ENCODE measurements at places on chromosomes 5 and 9.
A peak's percentile ranks its signal among the peaks of the same experiment; 100 is the strongest.

- DNase-seq = no peak
These were observed 1.7 kb downstream of the LCN6 start for GRCh38 chr9:136746621-136747020.

GRCh38 chr5:151328734-151329133 is 18.6 kb downstream of the SLC36A2 start:
- DNase-seq = no peak

DNA sequence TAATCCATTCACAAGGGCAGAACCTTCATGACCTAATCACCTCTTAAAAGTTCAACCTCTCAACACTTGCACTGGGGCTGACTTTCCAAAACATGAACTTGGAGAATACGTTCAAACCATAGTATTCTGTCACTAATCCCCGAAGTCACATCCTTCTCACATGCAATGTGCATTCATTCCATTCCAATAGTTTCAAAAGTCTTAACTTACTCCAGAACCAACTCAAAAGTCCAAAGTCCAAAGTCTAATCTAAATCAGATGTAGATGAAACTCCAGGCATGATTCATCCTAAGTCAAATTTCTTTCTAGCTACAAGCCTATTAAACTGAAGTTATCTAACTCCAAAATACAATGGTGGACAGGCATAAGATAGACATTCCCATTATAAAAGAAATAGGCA is 21.7 kb upstream of the ADAMTSL1 start:
- no peak for DNase-seq

DNA sequence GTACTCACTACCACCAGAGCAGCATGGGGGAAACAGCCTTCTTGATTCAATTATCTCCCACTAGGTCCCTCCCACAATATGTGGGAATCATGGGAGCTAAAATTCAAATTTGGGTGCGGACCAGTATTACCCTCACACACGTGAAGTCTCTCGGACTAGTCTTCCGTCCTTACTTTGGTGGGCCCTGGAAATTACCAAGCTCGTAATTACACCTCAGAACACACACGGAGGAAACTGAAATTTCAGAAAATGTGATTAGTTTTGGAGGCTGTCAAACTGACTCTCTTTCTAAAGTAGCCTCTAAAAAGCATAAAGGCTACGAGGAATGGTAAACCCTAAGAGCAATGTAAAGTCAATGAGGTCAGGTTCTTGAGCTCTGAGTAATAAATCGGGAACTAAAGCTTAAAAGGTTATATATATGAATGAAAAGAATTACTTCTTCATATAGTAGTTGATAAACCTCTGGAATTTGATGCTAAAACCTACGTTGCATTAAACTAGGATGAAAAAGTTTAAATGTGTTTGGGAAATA is 842 bp upstream of the FEM1C start:
- no peak for DNase-seq

DNA sequence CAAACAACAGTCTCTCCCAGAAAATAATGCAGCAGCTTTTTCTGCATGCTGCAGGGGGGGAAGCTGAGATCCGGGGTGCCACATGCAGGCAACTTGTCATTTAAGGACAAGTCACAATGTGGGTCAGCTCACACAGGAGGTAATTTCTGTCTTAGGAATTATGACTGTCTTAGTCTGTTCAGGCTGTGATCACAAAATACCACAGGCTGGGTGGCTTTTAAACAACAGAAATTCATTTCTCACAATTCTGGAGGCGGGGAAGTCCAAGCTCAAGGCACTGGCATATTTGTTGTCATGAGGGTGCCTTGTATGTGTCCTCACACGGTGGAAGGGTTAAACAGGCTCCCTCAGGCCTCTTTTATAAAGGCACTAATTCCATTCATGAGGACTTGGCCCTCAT is 127.7 kb downstream of the DIRAS2 start:
- no peak for DNase-seq

GRCh38 chr9:18362901-18363685 is 110.9 kb upstream of the ADAMTSL1 start:
- DNase-seq = no peak

- DNase-seq = no peak
These were observed 209.4 kb downstream of the GLIS3 start for GRCh38 chr9:4090491-4090890.

DNA sequence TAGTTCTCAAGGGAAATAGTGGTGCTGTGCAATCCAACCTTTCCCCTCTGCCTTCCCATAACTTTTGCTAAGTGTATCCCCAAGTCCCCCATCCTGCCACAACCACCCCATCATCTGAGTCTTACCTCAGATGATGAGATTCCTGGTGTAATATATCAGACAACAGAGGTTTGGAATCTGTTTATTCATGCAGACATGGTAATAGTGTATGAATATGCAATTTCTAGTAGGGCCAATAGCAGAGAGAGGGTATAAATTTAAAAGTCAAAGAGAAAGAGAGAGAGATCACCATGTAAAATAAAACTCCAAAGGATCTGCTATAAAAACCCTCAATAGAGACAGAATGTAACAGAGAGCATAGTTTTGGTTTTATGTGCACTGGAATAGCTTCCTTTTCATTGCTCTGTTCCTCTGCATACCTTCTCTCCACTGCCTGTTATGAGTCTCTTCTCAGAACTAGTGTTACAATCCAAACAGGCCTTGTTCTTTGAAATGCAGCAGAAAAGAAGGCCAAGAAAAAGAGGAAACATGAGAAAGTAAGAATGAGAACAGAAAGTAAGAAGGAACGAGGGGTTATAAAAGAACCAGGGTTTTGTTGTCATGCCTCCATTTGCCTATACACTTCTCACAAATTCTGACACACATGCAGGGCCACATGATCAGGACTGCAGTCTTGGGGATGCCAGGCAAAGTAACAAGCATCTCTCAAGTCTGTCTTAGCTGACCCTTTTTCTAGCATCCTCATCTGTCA is 278.0 kb downstream of the CETN3 start:
- DNase-seq = no peak

GRCh38 chr5:18807256-18808149 is 1173.2 kb downstream of the TAF11L14 start:
- no peak for DNase-seq

- peak; percentile 79 for DNase-seq
These were observed 30.8 kb upstream of the ALDH1A1 start for GRCh38 chr9:72983512-72984225.

- DNase-seq = no peak
These were observed 33.0 kb downstream of the DAPK1 start for GRCh38 chr9:87530716-87531115.

DNA sequence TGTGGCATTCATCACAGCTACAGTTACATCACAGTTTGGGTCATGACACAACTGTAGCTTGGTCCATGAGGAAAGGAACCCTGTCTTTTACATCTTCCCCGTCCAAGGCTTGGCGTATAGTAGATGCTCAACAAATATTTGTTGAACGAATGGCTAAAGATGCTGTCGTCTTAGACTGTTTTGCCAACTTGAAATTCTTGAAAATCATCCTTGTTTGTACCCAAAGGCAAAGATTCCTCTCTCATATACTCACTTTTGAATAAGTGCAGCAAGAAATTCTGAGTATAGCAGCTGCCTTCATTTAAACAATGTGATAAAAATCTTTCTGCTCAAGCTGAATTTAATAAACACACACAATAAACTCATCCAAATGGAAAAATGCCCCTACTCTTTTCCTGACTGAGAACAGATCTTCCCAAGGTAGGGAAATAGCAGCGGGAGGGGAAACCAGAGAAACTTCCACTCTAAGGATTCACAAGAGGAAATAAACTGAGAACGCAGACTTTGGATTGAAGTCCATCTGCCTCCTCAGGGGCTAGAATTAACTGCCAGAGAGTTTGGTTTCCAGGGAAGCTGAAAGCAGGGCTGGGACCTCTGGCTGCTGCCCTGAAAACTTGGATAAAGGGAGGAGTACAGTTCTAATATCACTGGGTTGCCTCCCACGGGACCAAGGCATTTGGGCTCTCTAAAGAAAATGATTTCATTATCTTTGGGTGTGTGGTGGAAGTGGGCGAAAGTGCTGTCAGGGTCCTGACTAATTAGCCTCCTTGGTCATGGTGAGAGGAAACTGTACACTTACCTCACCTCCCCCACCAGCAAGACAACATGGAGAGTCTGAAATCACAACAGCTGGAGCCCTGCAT is 99.1 kb downstream of the DPYSL3 start:
- no peak for DNase-seq

DNA sequence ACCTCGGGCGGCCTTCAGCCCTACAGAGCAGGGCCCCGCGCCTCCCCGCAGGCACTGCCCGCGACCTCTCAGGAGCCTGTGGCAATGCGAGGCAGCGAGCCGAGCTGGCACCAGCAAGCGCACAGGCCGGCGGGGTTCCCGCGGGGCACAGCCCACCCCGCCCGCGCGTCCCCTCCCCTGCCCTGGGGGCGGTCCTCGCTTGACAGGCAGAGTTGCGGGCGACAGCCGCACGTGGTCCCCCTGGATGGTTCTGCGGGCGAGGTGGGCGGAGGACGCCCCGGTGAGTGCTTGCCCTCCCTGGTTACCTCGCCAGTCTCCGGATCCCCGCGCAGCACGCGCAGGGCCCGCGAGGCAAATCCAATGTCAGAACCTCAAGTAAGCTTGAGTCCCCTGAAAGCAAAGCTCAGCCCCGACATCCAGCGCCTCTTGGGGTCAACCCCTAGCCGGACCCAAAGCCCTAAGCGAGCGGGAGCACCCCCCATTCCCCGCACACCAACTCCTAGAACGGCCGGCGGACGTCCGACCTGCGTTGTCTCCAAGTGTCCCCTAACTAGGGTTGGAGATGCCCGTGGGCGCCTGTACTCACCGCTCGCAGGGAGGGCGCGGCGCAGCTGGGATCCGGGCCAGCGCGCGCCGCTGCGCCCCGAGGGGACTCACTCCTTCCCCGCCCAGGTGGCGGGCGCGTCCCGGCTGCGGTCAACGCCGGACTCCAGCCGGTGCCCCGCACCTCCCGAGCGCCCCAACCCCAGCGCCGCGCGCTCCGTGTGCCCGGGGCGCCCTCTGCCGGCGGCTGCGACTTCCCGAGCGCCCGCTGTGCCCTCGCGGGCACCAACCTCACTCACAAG is at the start of gene DRD1:
Gene DRD1 (minus strand): TSS at position 123 of the 845 bp plus-strand sequence. CDS start 1,083 bp downstream, outside the sequence.
- peak; percentile 33 for DNase-seq
